ENCODE measurements at places on chromosomes 6 and 20.

- DNase-seq: no peak
These were observed 59.8 kb upstream of the HDAC2 start for GRCh38 chr6:114030767-114031166.

- no peak for DNase-seq
These were observed 20.7 kb upstream of the PKHD1 start for GRCh38 chr6:52108128-52108527.

GRCh38 chr6:158448856-158449255, 111.0 kb upstream of the TMEM181 start:
- DNase-seq: no peak

DNA sequence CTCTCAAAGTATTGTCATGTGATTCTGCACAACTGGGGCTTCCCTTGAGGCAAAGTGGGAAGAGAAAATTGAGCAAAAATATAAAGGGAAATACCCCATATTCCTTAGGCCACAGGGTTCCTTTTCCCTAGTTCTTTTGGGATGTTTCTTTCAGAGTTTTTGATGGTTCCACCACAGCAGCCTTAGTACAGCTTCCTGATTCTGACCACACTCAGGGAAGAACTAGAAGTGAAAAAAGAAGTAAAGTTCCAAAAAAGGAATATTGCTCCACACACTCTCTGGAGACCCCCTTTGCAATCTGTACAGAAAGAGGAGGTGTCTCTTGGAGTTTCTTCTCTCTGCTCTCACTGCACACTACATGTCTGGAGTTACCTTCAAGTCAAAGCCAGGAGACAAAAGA, 27.9 kb upstream of the HLA-DQA2 start:
- DNase-seq: no peak

DNA sequence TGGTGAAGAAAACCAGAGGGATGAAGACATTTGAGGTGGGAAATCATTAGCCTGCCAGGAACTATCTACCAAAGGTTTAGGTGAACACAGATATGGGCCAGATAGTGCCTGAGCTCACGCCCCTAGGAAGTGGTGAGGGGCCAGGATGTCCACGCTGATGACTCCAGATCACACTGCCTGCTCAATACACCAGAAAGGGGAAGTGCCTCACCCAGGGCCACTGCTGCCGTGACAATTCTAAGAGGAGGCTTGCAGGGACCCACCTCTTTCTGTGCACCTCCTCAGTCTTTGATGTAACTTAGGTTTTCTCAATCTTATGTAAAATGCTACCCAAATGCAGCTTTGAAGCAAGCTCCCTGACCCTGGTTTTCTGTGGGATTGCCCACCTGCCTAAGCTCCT, 5.4 kb upstream of the RAB44 start:
- DNase-seq: peak; percentile 15

DNA sequence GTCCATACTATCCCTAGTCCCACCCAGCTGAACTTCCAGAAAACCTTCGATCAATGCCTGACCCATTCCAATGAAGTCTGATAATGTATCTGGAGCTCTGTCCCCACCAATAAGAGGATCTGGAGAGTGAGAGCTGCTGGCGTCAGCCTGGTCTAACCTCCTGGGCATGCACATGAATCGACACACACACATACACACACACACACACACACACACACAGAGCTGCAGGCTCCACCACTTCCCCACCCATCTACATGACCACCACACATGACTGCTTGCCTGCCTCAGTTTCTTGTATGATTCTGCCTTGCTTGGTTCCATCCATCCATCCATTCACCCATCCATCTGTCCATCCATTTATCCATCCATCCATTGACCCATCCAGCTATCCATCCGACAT, 60.8 kb downstream of the FAXC start:
- no peak for DNase-seq

- no peak for DNase-seq
These were observed 114.2 kb upstream of the JARID2 start for GRCh38 chr6:15131651-15132061.

DNA sequence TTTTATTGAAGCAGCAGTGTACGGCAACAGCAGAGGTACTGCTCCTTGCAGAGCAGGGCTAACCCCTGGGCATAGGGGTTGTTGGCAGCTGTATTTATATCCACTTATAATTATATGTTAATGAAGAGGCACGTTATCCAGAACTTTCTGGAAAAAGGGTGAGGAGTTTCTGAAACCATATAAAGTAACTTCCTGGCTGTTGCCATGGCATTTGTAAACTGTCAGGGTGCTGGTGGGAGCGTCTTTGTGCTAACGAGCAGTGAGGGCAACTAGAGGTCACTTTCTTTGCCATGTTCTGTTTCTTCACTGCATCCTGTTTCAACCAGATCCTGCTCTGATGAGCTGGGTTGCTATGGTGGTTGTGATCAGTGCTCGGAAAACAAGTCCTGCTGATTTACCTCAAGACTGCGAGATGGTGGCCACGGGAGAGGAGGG, 11.1 kb upstream of the ARFGEF2 start:
- DNase-seq: no peak

DNA sequence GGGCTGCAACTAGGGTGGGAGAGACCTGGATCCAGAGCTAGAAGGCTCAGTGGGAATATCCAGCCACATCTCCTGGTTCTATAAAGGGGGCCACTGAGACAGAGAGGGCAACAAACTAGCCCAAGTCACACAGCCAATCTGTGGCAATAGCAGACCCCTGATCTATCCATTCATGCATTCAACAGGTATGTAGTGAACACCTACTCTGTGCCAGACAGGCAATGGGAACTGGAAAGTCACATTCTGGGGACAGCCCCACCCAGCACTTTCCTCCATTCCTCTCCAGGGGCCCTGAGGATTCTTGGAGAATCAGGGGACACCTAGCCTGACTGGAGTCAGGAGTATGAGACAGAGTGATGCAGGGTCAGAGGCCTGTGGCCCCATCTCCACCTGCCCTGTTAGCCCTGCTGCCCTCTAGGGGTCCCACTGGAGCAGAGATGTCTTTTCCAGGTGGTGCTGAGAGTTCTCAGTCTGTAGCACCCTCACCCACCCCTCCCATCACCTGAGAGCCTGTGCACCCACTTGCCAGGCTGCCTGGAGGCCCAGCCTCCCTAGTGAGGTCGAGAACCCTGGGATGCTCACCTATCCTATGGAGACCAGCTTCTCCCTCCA, 13.6 kb downstream of the BPIFA2 start:
- no peak for DNase-seq

DNA sequence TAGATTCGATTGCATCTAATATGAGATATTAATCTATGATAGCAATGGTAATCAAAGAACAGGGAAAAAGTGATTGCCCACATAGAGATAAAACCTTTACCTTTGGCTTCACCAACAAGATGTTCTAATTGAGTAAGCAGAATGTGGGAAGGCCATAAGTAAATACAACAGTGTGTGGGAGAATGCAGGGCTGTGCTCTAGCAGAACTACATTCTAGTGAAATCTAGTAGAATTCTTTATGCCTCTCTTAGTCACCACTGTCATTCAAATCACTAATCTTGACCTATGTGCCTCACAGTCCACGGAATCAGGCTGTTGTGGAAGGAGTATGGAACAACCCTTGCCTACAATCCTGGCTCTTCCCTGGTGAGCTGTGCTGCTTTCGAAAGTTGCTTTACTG, 30.4 kb upstream of the MCM9 start:
- no peak for DNase-seq

- DNase-seq: no peak
These were observed 66.9 kb upstream of the MC3R start for GRCh38 chr20:56181583-56181982.

- no peak for DNase-seq
These were observed 16.7 kb downstream of the BTN2A1 start for GRCh38 chr6:26474439-26474881.

GRCh38 chr6:81769824-81770223, 17.3 kb upstream of the TENT5A start:
- no peak for DNase-seq

DNA sequence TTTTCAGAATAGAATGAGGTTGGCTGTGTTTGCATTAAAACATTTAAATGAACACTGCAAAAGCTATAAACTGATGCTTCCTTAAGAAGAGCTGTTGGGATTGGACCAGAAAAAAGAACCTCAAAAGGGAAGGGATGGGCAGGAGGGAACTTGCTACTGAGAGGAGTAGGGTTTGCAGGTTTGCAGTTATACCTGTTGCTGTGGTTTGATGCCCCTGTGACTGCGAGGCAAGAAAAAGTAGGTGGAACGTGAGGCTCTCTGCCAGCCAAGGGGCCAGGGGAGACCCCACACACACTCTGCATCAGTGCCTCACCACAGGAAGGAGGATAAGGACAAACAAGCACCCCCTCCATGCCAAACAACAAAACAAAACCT, 197.2 kb downstream of the BCAS1 start:
- no peak for DNase-seq

DNA sequence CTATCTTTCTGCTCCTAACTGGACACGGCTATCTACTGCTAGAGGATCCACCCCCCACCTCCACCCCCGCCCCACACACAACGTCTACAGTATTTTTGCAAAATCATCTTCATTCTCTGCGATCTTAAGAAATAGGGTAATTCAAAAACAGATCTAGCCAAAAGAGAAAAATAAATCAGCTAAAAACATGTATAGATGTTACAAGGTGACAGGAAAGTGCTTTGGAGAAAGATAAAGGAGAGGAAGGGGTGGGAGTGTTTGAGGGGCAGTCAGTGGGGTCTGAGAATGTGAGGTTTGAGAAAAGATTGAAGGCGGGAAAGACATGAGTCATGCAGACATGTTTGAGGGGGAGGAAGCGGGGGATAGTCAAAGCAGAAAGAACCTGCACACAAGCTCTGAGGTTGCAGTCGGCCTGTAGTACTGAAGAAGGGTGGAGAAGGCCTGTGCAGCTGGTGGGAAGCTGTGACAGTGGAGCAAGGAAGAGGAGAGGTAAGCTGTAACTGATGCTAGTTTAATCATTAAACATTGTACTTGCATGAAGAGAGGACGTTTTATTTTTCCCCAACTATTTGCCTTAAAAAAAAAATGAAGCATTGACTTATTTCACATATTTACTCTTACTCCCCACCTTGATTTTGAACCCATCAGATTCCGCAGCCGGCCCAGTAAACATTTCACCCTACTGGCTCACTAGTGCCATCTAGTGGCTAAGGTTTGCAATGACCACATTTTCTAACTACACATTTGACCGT, 332.6 kb downstream of the ADGRB3 start:
- peak; percentile 11 for DNase-seq

DNA sequence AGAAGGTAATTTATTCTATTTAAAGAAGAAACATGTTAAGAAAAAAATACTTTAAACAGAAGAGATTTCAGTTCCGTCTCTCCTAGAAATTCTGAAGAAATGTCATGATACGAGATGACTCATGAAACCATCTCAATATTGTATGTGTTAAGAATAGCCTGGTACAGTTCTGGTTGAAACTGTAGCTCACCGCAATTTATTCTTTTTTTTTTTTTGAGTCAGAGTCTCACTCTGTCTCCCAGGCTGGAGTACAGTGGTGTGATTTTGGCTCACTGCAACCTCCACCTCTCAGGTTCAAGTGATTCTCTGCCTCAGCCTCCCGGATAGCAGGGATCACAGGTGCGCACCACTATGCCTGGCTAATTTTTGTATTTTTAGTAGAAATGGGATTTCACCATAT, 103.3 kb downstream of the ARHGAP18 start:
- DNase-seq: no peak

DNA sequence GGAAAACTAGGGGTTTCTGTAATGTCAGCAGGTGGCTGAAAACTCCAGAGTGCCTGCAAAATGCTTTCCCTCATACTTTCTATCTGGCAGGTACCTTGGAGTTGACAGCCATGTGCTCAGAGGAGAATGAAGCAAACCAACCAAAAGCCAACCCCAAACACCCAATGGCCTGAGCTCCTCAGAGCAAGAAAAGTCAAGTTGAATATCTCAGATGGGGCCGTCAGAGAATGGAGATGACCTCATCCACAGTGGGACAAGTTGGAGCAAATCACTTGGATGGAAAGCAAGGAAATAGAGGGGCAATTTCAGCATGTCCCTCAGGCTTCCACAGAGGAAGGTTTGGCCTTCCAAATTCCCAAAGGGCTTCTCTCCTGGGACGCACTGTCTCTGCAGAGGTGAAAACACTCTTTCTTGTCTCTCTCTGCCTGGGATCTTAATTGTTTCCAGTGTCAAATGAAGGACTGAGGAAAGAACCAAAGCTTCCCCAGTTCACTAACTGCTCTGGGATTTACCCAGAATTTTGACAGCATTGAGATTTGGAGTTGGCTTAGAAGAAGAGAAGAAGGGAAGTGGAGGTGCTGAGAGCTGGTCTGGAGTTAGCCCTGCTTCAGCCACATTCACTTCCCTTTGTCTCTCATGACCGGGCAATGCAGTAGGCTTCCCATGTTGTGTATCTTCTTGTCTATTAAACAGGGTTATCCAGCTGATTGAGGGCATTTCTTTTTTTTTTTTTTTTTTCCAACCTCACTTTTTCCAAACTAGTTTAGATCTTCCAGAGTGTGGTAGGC, 42.2 kb downstream of the PRND start:
- no peak for DNase-seq

GRCh38 chr20:23127506-23128279, 41.6 kb upstream of the CD93 start:
- no peak for DNase-seq

DNA sequence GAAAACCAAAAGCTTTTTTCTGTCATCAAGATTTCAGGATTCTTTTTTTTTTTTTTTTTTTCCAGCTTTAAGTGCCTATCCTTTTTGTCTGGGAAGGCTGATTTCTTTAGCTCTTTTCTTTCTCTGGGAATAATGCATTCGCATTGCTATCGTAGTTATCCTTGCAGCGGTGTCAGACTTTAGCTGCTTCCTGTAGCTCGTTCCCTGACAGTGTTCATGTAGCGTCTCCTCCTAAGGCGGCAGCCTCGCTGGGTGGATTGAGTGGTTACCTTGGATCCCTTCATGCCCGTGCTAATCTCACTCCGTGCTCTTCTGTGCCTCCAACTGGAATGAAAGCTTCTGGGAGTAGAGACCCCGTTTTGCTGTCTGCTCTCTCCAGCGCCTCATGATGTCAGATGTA, 43.1 kb downstream of the UST start:
- DNase-seq: no peak

DNA sequence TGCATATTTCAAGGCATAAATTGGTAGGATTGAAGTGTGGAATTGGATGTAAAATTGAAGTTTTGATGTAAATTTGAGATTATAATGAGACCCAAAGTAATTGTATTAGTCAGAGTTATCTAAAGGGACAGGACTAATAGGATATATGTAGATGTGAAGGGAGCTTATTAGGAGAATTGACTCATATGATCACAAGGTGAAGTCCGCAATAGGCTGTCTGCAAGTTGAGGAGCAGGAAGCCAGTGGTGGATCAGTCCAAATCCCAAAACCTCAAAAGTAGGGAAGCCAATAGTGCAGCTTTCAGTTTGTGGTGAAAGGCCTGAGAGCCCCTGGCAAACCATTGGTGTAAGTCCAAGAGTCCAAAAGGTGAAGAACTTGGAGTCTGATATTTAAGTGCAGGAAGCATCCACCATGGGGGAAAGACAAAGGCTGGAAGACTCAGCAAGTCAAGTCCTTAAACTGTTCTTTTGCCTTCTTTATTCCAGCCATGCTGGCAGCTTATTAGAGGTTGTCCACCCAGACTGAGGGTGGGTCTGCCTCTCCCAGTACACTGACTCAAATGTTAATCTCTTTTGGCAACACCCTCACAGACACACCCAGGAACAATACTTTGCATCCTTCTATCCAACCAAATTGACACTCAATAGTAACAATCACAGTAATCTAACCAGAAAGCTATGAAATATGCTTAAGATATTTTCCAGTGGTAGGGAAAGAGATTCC, 442.6 kb upstream of the PTCHD4 start:
- DNase-seq: no peak

GRCh38 chr6:142896732-142897131, 48.2 kb downstream of the HIVEP2 start:
- DNase-seq: no peak

GRCh38 chr6:32803416-32803815, 13.4 kb downstream of the HLA-DOB start:
- DNase-seq: no peak

Data from stimulated activated naive CD4-positive, alpha-beta T cell treated with Interleukin-2 at 50 U/mL for 16 hours (primary cell).